ENCODE measurements at places on chromosomes 12 and 14. TPM values are rescaled to one million over a fixed set of nuclear protein-coding genes. Genes with fewer than 3 reads are reported as not detected.

- no peak for DNase-seq
These were observed 1523.2 kb upstream of the FLRT2 start for GRCh38 chr14:84006643-84007155.

GRCh38 chr12:10190558-10191388, 11.9 kb downstream of the TMEM52B start:
- DNase-seq, result no peak

DNA sequence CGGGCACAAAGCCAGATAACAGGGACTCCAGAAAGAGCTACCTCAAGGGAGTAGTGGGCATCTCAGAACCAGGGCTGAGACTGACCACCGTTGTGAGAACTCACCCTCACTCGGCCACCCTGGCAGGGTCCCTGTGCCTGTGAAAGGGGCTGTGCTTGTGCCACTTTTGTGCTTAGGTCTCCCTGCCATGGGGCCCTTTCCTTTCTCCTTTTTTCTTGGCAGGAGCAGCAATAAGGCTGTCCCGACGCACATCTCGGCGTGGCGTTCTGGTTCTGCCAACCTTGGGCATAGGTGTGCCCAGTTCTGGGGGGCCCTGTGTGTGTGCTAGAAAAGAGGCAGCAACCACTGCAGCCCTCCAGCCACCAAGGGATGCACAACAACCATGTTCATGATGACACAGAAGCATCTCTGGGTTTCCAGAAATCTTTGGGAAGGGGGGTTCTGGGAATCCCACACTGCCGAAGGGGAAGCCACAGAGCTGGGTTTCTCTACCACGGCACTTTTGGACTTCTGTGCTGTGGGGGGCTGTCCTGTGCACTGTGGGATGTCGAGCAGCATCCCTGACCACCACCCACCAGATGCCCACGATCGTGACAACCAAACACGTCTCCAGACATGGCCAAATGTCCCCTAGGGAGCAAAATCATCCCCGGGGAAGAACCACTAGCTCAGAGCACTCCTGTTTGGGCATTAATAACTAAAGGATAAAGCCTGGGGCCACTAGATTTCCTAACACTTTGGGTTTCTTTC, 13.1 kb upstream of the TMEM119 start:
- DNase-seq, result no peak

- DNase-seq, result no peak
These were observed 33.7 kb upstream of the RIC8B start for GRCh38 chr12:106740818-106741217.

DNA sequence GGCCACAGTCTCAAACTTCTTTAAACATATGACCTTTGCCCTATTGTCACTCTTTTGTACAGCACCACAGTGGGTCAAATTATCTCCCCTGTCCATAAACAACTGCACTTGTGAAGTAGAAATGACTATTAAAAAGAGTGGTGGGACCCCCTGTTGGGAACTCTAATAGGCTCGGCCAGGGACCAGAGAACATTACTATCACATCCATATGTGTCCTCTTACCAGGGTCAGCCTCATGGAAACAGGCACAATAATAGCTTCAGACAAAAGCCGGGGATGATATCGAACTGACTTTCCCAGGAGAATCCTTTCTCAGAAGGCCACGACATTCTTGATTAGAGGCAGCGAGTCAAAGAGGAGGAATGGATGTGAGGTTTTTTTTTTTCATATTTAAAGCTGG, 96.6 kb downstream of the NKX2-1 start:
- no peak for DNase-seq

DNA sequence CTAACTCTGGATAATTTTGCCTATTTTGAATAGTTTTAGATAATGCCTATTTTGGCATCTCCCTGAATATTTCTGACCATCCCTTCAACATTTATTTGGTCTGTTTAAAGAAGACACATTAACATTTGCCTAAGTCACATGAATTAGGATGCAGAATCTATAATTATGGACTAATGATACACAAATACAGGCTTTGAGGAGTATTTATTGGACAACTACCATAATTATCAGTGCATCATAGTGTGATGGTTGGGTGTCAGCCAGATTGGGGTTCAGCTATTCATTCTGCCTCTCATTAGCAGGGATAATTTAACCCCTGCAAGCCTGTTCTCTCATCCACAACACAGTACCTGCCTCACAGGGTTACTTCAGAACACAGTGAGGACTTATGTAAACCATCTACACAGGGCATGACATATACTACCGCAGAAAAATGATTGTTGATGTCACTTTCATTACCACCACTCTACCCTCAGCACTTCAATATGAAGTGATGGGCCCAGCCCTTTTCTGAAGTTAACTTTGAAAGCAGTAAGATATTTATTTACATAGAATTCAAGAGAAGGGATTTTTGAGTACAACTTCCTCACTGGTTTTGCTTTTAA, 14.4 kb downstream of the PRKCH start:
- DNase-seq, result no peak

DNA sequence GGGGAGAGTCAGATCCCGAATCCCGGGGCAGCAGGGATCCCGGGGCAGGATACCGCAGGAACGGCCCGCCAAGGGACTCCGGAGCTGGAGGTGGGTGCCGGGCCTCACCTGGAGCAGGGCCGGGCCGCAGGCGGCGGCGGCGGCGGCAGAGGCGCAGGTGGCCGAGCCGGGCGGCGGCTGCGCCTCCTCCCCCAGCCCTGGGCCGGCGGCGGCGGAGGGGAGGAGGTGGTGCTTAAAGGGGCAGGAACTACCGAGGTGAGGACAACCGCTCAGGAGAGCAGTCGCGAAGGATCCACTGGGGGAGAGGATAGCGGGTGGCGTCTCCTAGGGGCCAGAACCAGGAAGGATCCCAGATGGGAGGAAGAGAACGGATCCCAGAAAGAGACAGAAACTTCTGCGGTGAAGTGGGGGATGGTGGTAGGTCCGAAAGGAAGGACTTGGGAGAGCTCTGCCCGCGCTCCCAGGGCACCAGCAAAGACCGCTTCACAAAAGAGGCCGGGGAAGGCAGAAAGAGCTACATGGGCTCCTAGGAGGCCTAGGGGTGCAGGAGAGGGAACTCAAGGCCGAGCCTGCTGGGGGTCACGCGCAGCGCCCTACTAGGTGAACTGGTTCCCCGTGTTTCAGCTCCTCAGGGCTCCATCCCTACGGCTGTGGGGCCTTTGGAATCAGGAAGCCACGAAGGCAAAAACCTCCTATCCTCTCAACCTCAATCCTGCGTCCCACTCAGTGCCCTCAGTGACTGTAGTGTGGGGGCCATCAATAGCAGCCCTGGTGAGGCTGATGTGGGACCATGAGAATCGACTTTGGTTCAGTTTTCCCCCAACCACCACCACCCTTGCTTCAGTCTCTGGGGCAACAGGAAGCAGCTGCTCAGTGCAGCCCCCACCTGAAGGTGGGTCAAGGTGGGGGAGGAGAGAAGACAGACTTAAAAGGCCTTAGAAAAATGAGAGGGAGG, 5.0 kb upstream of the BAZ2A start:
- peak; percentile 69 for DNase-seq

GRCh38 chr14:101681795-101682194, 79.7 kb upstream of the PPP2R5C start:
- no peak for DNase-seq

- DNase-seq, result no peak
These were observed 124.7 kb upstream of the MAX start for GRCh38 chr14:65226824-65227604.

DNA sequence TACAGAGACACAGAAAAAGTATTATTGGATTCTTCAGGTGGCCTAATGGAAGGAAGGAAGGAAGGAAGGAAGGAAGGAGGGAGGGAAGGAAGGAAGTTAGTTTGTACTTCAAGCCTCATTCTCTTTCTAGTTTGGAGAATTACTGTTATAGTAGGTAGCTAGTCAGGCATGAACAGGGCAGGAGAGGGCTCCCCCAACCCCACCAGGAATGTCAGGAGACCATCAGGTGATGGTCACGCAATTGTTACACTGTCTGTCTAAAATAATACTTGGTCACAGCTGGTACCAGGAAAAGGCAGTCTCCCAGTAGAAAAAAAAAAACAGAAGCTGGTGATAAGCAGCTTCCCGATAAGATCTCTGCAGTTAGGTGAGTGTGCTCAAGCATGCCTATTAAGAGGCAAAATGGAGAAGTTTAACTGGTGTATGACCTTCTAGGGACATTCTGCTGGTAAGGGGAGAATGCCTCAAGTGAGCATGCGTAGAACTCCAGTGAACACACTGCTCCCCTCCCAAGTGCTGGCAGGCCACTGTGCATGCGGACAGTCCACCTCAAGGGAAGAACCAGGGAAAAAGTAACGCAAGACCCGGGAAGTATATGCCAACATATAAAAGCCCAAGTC, 358.4 kb upstream of the SOX5 start:
- no peak for DNase-seq

DNA sequence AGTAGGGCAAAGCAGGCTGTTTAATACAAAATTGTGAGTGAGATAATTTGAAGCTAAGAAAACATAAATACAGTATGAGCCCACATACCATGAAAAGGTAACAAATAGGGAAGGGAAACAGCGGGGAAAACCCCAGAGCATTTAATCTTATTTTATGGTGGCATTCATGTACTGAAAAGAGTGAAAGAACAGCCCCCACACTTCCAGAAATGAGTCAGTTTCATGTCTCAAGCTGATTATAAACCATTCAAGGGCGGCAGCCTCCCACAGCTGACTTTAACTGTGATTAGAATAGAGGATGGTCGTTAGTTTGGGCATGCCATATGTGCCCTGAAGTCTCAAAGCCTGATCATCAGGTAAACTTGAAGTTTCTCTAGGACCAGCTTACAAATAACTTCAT, 64.5 kb downstream of the FOXG1 start:
- DNase-seq, result no peak

DNA sequence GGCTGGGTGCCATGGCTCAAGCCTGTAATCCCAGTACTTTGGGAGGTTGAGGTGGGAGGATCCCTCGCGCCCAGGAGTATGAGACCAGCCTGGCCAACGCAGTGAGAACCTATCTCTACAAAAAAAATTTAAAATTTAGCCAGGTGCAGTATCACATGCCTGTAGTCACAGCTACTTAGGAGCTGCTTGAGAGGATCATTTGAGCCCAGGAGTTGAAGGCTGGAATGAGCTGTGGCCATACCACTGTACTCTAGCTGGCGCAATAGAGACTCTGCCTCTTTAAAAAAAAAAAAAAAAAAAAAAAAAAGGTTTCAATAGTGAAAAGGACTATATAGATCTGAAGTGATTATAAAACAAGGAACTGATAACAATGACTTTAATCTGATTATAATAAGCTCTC, 13.5 kb downstream of the PSMA3 start:
- no peak for DNase-seq

- no peak for DNase-seq
These were observed 589.0 kb downstream of the C12orf50 start for GRCh38 chr12:87439990-87440827.

DNA sequence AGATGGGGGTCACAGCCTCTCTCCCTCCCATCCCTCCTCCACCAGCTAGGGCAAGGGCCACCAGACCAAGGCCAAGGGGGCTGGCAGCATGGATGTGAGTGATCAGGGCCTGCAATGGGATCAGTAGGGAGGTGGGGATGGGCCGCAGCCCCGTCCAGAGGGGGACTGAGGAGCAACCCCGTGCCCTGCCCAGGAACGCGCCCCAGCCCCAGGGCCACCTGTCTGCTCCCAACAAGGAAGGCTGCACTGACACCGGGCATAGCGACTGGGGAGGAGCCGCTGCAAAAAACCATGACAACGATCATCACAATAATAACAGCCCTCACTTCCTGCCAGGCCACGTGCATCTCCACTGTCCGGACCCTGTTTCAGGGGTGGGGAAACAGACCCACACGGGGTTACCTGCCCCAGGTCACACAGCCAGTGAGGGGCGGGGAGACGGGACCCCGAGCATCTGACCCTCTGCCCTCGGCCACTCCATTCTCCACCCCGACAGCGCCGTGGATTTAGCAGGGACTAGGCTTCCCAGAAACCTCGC, 24.3 kb downstream of the NCOR2 start:
- DNase-seq, result no peak

- DNase-seq, result no peak
These were observed 122.9 kb downstream of the OTOGL start for GRCh38 chr12:80222261-80222660.

DNA sequence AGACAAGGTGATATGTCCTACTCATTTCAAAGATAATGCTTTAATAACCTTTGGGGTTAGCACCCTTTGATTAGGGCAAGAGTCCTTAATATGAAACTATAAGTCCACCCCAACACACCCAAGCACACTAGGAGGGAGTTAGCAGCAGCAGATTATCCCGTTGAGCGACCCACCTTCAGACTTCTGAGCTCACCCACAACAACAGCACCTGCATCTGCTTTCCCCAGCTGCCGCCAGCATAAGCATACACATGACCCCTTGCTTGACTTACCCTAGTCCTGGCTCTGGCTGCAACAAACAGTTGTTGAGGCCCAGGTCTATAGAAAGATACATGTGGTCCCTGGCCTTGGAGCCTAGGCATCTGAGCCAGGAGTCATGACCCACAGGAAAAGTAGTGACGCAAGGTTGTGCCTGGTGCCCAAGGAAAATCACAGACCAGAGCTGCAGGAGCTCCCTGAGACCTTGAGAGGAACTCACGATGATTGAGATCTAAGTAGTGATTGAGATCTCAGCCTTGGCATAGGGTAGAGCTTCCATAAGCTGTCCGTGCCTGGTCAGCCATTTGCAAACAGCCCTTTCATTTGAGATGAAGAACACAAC, 19.0 kb downstream of the ZDHHC22 start:
- no peak for DNase-seq

GRCh38 chr12:125198652-125199051, 133.4 kb downstream of the AACS start:
- DNase-seq, result no peak

- DNase-seq, result no peak
These were observed 136.6 kb downstream of the LMNTD1 start for GRCh38 chr12:25416516-25416915.

- no peak for DNase-seq
These were observed 13.9 kb upstream of the NR4A1 start for GRCh38 chr12:52037248-52037861.

GRCh38 chr14:68440820-68441219, 352.0 kb downstream of the ZFP36L1 start:
- no peak for DNase-seq

DNA sequence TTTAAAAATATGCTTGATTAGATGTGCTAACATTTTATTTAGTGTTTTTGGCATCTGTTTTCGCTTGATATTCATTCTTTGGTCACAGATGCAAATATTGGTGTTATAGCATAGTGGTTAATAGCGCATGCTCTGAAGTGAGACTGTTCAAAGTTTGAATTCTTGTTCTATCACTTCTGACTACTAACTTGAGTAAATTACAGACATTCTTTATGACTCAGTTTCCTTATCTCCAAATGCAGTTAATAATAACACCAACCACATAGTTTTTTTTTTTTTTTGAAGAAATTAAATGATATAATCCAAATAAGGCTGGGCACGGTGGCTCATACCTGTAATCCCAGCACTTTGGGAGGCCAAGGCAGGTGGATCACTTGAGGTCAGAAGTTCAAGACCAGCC, 81.0 kb downstream of the TMX1 start:
- no peak for DNase-seq

GRCh38 chr12:31524791-31525495, 66.0 kb downstream of the DENND5B start:
- DNase-seq, result no peak

Gene CCDC196
- not detected for total RNA-seq

Gene DNAI7
- 1.5 TPM for total RNA-seq

Gene ABCC9
- total RNA-seq, result 1.00 TPM

Gene SPX
- total RNA-seq, result not detected

Gene RERG
- total RNA-seq, result 34.0 TPM

Gene PTPRR
- total RNA-seq, result 0.52 TPM

Gene RPGRIP1
- total RNA-seq, result 0.35 TPM
